Thyroid gland (tissue), 4 donors: ENCODE measurements at places on chromosomes 2 and 18. TPM values are rescaled to one million over a fixed set of nuclear protein-coding genes. Genes with fewer than 3 reads are reported as not detected.

DNA sequence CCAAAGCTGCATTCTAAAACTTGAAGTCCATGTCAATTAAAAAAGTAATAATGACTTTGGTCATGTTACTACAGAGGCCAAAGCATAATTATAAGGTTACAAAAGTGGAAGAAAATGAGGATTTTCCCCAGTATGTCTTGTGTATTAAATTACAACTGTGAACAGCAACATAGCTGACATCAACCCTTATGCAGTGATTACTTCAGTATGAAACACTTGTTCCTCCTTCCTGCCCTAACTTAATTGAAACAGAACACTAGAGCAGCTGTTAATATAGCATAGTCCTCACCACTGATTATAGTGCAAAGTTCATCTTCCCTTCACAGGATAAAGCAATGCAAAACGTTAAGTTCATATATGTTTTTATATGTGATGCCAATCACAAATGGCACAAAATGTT lies 29.9 kb downstream of the EPB41L3 start:
- no peaks in the 10 kb centered on the region for H3K27me3 ChIP-seq
- H3K36me3 ChIP-seq, result no peaks in the 10 kb centered on the region
- H3K27ac ChIP-seq, result no peak overlapping the region
- DNase-seq, result no peak
- H3K4me1 ChIP-seq, result no peaks in the 10 kb centered on the region
- H3K4me3 ChIP-seq, result no peak overlapping the region

DNA sequence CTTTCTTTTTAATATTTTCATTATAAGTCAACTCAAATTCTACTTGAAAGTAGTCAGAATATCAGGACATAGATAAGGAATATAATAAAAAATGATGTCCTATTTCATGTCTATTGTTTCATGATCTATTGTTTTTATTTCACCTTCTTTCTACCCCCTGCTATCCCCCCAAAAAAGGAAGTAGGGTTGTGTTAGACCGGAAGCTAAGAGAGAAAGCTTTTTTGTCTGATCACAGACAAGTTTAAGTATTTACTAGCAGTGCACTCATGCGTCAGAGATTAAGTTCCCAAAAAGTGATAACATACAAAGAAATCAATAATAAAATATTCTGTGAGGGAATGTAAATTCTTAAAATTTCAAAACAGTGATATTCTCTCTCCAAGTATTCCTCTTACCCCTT lies 447.1 kb upstream of the CNTNAP5 start:
- no peak overlapping the region for H3K27ac ChIP-seq
- no peaks in the 10 kb centered on the region for H3K36me3 ChIP-seq
- H3K27me3 ChIP-seq, result no peaks in the 10 kb centered on the region
- H3K4me1 ChIP-seq, result no peaks in the 10 kb centered on the region

The LYG2 gene
- total RNA-seq, result not detected

DNA sequence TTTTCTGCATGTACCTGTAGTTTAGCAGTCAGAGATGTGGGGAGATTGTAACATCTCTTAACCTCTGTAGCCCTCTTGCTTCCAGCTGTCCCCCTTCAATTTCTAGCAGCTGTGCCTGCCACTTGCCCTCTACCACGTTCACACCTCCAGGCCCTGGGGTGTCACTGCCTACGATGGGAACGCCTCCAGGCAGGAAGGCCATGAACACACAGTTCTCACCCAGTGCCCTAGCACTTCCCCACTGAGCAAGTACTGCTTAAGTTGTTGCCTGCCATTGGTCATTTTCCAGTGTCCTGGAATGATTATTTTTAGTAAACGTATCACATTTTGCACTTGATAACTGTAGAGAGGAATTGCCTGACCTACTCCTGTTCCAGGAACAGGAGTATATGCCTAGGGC lies 77.1 kb upstream of the B3GNT7 start:
- H3K27ac ChIP-seq, result no peak overlapping the region
- DNase-seq, result no peak
- no peaks in the 10 kb centered on the region for H3K4me1 ChIP-seq

The NCKAP1 gene
- 139 TPM for total RNA-seq

GRCh38 chr2:145875016-145875415 lies 1355.1 kb upstream of the ZEB2 start:
- H3K36me3 ChIP-seq, result no peaks in the 10 kb centered on the region
- no peaks in the 10 kb centered on the region for H3K4me1 ChIP-seq
- no peaks in the 10 kb centered on the region for H3K27me3 ChIP-seq
- H3K27ac ChIP-seq, result no peak overlapping the region
- DNase-seq, result no peak

The FAM161A gene
- total RNA-seq, result 11.5 TPM

DNA sequence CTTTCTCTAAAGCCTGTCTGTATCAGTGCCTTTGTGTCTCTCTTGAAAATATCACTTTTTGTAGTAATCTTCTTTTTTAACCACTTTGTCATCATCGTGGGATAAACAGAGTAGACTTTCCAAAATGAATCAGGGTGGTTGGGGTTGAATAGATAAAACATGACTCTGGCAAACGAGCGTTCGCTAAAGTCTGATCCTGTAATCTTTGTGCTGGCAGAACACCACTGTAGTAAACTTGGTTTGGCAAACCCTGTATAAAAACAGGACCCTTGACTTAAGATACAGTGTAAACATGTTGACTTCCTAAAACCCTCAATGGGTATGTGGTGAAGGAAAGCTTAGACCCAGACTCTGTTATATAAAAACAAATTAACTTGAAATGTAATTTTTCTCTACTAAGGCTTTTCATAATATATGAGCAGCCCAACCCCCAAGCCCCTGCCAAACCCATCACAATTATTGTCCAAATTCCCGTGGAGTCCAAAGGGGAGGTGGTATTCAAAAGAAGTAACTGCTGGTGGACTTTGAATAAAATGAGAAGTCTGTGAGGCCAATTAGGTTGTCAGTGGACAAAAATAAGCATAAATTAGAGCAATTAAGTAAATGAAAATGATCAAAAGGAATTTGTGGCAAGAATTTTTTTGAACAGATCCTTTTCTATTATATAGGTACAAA lies 52.2 kb downstream of the COLEC12 start:
- DNase-seq, result no peak
- no peaks in the 10 kb centered on the region for H3K27me3 ChIP-seq
- H3K4me1 ChIP-seq, result no peaks in the 10 kb centered on the region

The CTAGE1 gene
- total RNA-seq, result not detected

The TNFRSF11A gene
- total RNA-seq, result 11.6 TPM

The CRIM1 gene
- total RNA-seq, result 49.5 TPM
